ENCODE measurements at places on chromosomes 12 and 14.

DNA sequence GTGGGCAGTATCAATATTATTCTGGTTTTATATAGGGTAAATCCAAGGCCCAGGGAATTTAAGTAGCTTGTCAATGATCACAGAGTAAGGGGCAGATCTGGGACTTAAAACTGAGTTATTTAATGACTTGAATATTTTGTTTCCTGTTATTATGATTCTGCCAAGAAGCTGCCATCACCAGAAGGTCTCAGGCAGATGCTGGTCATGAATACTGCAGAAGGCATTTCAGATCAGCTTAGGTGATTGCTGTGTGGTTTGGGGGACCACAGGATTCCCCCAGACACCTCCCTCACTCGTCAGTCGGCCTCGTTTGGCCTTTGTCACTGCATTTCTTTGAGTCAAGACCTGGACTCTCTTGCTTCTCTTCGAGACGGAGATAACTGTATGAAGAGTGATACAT is 47.7 kb upstream of the EVL start:
- DNase-seq: no peak

DNA sequence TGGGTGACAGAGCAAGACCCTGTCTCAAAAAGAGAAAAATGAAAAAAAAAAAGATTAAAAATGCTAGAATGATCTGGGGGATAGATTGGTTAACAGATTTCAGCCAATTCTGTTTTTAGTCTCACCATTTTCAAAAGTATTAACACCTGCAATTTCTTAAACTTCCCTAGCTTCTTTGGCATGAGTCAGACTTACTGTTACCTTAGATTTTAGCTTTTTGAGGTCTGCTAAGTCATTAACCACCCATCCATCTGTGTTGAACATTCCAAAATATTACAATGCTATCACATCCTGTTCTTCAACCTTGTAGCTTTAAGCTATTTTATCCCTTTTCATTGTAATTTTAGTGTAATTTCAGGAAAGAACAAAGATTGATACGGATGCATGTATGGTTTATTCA is 59.3 kb downstream of the PPP1R13B start:
- no peak for DNase-seq

DNA sequence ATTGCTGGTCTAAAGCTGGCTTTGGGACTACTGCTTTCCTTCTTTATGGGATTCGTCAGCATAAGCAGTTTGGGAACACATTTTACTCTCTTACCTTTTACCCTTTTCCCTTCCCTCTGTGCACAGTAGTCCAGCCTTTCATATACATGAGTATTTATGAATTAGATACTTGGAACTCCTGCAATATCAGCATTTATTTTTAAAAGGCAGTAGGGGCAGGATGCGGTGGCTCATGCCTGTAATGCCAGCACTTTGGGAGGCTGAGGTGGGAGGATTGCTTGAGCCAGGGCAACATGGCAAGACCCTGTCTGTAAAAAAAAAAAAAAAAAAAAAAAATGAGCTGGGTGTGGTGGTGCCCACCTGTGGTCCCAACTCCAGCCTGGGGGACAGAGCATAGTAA is 3.0 kb downstream of the NUBPL start:
- DNase-seq: no peak

GRCh38 chr14:34450958-34451357 is 11.1 kb downstream of the SPTSSA start:
- DNase-seq: no peak

- DNase-seq: no peak
These were observed 298.6 kb downstream of the DPF3 start for GRCh38 chr14:72595152-72595862.

DNA sequence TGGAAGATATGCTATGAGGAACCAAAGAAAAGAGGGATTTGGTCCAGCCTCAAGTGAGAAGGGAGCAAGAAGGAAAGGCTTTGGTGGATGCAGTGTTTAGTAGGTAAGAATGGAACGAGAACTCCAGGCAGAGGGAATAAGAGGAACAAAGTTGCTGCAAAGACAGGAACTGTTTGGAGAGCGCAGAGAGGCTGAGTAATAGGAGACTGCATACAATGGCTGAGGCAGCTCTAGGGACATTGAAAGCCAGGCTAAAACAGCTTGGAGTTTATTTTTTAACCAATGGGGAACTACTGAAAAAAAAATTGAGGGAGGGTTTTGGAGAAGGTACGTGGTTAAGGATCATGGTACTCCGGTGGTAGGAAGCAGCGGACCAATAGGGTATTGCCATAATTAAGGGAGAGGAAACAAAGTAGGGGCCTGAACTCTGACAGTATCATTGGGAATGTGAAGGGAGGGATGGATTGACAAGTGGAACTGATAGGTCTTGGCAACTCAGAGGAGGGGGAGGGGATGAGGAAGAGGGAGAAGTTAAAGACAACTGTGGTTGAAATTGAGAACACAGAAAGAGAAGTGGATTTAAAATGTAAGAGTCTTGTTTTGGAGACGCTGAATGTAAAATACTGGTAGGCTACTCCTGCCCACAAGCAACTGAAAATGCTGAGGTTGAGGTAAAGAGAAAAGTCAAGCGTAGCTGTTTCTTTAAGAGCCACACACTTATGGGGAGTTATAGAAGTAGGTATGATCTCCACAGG is 4.8 kb downstream of the ASCL4 start:
- DNase-seq: no peak

- no peak for DNase-seq
These were observed 1074.6 kb downstream of the FLRT2 start for GRCh38 chr14:86604561-86604960.

DNA sequence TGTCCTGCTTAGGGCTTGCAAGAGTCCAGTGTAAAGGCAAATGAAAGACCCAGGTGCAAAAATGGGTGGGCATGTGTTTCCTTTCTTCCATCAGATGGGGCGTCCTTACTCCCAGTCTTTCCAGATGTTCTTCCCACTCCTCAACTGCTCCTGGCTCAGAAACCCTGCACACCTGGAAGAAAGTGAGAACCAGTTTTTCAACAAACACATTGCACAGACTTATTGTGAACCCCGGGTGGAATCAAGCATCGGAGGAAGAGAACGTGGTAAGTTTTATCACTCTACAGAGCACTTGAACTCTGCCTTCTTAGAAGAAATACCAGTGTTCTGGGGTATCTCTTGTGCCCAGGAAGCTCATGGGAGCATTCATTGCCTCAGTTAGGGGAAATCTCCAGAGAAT is 93.3 kb downstream of the TMX1 start:
- no peak for DNase-seq

DNA sequence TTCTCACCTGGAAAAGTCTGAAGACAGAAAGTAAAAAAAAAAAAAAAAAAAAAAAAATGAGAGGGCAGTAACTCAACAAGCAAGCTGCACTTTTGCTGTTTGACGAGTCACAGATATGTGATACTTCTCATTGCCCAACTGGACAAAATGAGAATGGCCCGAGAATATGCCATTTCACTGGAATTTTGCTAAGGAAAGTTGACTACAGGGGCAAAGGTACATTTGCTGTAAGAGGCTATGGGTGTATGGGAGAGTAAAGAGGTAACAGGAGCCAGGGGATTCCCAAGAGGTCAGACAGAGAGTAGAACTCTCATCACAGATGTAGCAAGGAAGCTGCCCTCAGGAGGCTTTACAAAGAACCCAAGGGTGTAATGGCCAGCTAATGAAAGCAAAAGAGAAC is 22.9 kb downstream of the KIF21A start:
- DNase-seq: no peak

DNA sequence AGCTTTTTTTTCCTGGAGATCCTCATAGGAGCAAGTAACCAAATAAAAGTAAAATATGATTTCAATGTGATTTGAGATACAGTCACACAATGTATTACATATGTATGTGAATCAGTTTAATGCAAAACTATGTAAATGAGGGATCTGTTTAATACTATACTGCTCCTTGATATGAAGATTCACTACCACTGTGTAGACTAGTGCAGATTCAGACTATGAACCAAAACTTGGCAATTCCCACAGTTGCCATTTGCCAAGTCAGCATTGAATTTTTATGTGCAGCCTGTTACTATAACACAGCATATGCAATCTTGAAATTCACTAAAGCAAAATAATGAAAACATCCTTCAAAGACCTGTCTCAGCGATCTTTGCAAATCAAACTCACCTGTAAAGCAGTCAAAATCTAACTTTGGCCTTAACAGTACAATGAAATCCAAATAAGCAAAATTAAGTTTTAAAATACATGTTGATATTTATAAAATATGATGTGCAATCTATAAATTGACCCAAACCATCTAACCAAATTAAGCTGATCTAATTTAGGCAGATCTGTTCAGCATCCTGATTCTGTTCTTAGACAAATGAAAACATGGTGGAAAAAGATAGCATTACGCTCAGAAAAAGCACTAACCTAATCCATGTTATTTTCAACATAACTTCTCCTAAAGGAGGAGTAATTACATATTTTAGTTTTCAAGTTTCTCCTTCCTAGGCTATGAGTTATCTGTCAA is 25.5 kb upstream of the LMNTD1 start:
- no peak for DNase-seq

DNA sequence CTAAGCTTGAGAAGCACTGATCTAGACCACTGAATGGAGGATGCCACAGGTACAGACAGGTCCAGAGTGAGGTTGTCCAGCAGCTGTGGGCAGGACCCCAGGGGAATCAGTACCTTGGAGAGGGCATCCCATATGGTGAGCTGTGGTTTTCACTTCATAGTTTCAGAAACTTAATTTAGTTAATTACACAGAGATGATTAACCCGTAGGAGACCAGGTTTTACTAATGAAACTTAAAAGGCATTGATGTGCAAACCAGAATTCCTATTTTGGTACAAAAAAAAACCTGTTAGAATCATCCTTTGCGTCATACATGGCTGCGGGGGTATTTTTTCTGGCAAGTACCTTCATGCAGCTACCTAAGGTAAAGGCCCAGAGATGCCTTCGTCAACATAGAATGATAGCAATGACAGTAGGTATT is 159.3 kb downstream of the DACT1 start:
- DNase-seq: no peak

- DNase-seq: no peak
These were observed 21.3 kb downstream of the LRRIQ1 start for GRCh38 chr12:85057370-85057963.

GRCh38 chr14:21672116-21672515 is 1.5 kb downstream of the OR4E1 start:
- no peak for DNase-seq

DNA sequence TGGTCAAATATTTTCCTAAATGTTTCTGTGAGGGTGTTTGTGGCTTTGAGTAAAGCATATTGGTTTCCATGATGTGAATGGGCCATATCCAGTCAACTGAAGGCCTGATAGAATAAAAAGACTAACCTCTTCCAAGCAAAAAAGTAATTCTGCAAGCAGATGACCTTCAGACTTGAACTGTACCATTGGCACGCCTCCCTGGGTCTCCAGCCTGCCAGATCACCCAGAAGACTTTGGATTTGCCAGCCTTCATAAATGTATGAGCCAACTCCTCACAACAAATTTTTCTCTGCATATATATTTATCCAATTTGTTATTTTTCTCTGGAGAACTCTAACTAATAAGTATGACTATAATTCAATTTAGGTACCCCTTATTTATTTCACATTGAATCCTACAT is 190.3 kb downstream of the KIF21A start:
- DNase-seq: no peak

DNA sequence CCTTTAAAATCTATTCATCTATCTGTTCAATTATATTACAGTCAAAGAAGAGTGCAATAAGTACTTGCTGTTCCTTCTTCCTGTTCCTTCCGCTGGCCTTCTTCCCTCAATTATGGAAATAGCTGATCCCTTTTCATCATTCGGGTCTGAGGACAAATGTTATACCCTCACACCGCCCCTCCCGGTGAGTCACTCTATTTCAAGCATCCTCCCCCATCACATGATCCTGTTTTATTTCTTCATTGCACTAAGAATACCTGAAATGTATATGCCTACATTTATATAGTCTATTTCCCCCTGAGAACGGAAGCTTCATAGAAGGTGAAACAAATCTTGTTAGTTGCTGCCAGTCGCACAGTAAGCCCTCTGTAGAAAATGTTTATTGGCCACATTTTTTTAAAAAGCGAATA is 2.5 kb downstream of the SLC38A1 start:
- no peak for DNase-seq

DNA sequence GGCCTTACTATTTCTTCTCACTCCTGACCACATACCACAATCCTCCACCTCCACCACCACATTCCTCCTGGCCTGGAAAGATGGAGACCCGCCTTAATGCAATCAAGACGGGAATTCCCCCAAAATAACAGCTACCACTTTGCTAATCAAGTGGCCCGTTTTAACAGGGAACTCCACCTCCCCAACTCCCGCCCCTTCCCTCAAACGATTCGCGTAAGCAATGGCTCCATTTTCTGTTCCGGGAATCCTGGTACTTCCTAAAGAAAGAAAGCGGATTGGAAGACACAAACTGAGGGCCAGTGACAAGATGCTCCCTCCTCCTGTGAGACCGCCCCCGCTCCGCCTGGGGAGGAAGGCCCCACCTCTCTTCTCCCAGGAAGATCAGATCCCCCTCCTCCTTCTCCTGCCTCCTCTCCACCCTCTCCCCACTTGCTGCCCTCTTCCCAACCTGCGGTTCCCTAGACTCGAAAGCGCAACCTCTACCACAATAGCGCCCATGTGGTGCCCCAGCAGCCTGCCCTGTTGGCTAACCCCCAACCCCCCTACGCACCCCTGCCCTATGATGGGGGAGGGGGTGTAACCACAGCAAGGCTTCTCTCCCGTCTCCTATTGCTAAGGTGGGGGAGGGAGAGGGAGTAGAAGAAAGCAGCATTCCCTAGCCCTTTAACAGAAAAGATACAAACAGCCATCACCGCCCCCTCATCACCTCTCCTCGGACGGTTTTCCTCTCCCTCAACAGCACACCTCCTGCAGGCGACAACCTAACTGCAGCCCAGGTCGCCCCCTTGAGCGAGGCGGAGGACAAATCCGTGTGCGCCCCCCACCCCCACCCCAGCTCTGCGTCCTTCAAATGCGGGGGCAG is 777 bp downstream of the ARF3 start:
- no peak for DNase-seq

DNA sequence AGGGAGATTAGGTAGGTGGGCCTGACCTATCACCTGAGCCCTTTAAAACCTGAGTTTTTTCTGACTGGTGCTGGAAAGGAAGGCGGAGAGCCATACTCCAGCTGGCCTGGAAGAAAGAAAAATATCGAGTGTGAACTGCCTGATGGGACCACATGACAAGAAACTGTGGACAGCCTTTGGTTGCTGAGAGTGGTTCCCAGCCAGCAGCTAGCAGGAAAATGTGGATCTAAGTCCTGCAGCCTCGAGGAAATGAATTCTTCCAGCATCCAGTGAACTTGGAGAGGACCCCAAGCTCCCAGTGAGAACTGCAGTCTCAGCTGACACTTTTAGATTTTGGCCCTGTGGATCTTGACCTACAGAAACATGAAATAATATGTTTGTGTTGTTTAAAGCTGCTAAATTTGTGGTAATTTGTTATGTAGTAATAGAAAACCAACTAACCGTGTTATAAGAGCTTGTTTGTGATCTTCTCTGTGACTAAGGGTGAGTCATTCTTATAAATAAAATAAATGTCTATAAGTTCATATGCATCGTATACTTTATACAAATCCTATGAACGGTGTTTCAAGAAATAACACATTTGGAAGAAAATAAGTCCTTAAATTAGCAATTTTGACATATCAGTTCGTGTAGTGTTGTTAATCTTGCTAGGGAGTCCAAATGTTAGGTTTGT is 359.6 kb downstream of the BMP4 start:
- no peak for DNase-seq

GRCh38 chr12:75759842-75760572 is 248.6 kb upstream of the KRR1 start:
- DNase-seq: no peak

All from stimulated activated CD8-positive, alpha-beta memory T cell treated with anti-CD3 and anti-CD28 coated beads, Interleukin-15, amount 100 ng/mL, for 48 hours (primary cell).